ENCODE measurements at places on chromosomes 6 and 20. TPM values are rescaled to one million over a fixed set of nuclear protein-coding genes. Genes with fewer than 3 reads are reported as not detected.

- no peak for DNase-seq
These were observed 872.4 kb upstream of the SLC35B3 start for GRCh38 chr6:9307786-9308185.

DNA sequence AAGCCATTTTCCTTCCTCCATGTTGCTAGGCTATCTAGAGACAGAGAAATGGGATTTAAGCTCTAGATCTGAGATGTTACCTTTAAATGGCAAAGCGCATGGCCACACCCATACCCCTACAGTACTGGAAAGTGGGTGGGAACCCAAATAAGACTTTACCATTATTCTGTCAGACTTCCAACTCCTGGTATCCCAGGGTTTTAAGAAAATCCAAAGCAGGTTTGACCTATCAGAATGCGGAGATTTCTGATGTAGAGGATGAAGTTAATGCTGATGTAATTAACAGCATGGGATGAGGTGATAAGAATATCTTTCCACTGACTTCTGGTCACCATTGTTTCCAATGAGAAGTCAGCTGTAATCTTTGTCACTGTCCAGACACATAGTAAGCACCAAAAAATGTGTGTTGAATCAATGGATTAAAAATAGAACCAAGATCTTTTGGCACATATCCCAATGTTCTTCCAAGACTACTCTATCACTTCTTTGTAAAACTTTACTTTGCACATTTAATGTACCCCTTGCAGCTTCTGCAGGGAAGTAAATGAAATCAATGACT, 140.8 kb upstream of the INSM1 start:
- peak; percentile 9 for DNase-seq

DNA sequence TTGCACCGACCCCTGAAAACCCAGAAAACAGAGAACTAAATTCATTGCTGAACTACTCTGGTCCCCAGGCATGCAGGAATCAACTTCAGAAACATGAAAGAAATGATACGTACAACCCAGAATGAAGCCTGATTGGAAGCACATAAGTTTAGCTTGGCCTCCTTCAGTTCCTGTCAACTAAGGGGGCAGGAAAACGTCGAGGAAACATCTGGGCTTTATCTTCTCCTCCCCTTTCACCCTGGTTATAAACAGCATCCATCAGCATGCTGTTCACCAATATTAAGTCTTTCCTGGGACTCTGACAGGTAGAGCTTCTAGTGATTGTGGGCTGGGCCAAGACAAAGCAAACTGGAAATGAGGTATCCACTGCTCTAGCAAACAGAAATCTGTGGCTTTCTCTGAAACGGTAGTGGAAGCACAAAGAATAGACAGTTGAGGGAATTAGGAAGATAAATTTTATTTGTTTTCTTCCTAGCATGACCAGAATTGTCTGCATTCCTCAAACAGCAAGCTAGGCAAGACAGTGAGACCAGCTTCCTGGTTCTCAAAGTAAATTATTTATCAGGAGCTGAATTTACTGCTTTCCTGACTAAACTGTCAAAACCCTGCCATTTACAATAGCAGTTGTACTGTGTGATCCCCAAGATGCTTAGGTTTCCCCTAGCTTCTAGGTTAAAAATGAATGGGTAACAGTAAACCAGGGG, 134.4 kb downstream of the PTPRT start:
- DNase-seq: no peak

GRCh38 chr6:93701526-93701925, 282.2 kb upstream of the EPHA7 start:
- DNase-seq: no peak

DNA sequence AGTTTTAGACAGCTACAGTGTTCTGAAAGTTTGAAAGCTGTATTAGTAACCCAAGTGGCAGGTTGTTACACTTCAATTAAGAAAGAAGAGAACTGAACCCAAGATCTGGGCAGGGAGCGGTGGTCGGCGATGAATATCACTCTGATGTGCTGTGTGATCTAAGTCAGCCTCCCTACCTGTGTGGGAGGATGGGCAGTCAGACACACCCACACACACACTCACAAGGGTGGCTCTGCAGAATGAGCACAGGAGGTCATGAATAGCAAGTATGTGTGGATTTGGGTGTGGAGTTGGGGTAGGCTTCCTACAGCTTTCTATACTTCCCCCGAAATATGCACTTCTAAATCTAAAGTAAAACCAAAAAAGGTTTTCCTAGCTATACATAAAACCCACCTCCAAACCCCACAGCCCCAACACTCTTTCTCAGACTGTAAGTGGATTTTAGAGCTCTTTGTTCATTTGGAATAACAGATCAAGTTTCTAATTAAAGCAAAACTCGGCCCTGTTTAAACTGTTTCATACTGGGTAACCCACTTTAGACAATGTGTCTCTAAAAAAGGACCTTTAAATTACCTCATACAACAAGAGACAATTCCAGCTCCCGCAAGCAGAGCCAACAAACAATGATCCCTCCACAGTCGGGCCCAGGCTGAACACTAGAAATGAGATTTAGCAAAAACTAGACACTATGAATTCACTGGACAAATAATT, 19.4 kb downstream of the TNFRSF21 start:
- DNase-seq: no peak

GRCh38 chr6:55668591-55668990, 89.6 kb upstream of the HMGCLL1 start:
- DNase-seq: peak; percentile 21

- DNase-seq: no peak
These were observed 13.1 kb downstream of the RAB23 start for GRCh38 chr6:57209030-57209429.

DNA sequence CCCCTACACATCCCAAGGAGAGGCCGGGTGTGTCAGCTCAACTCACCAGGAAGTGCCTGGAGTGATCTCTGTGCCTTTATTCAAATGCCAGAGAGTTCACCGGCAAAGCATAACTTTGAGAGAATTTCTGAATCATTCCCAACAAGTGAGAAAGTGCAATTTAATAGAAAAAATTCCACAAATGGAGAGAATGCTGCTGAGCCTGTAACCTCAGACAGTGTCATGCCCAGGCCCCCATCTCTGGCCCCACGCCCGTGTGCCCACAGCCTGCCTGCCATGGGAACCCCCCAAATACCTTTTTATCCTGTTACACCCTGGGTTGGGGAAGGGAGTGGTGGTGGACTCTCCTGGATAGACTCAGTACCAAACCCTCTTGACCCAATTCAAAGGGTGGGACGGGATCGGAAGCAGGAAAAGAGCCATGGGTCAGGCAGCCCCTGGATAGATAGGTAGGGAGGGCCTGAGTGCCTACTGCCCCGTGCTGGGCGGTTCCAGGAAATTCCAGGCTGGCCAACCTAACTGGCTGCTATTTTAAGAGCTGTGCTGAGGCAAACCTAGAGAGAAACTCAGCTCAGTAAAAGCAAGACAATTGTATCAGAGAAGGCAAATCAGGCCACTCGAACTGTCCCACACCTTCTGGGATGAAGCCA, 179.0 kb upstream of the FOXA2 start:
- DNase-seq: peak; percentile 40

DNA sequence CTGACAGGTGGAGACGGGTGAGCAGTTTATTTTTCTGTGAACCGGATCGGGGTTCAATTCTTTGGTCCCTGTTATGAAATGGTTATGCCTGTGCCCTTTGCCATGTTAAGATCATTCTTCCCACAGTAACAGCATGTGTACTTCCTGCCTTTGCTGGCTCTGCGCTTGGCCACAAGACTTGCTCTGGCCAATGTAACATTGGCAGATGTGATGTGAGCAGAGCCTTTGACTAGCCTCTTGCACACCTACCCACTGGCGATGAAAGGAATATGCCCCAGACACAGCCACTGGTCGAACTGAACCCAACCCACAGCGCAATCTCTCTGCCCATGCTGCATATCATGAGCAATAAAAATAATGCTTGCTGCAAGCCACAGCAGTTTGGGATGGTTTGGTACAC, 31.9 kb downstream of the JAG1 start:
- DNase-seq: no peak

DNA sequence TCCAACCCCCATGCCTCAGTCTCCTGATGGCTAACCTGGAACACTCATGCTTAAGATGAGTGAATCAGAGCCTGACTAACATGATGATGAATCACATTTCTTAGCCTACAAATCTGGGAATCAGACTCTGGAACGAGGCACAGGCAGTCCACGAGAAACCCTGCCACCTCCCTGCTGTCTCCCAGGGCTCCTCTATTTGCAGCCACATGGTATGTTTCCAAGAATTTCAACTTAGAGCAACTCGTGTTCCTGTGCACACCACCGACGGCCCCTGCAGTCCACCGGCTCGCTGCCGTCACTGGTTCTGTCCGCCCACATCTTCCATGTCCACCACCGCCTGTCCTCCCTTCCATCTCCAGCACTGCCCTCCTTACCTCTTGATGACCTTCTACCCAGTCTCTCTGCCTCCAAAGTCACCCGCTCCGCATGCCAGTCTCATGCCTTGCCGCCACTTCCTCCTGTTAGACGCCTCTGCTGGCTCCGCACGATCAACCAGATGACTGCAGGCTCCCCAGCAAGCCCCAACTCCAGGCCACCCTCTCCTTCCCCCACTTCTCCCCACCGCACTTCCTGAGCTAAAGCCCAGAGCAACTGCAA, 87.6 kb downstream of the AGPAT4 start:
- peak; percentile 93 for DNase-seq

DNA sequence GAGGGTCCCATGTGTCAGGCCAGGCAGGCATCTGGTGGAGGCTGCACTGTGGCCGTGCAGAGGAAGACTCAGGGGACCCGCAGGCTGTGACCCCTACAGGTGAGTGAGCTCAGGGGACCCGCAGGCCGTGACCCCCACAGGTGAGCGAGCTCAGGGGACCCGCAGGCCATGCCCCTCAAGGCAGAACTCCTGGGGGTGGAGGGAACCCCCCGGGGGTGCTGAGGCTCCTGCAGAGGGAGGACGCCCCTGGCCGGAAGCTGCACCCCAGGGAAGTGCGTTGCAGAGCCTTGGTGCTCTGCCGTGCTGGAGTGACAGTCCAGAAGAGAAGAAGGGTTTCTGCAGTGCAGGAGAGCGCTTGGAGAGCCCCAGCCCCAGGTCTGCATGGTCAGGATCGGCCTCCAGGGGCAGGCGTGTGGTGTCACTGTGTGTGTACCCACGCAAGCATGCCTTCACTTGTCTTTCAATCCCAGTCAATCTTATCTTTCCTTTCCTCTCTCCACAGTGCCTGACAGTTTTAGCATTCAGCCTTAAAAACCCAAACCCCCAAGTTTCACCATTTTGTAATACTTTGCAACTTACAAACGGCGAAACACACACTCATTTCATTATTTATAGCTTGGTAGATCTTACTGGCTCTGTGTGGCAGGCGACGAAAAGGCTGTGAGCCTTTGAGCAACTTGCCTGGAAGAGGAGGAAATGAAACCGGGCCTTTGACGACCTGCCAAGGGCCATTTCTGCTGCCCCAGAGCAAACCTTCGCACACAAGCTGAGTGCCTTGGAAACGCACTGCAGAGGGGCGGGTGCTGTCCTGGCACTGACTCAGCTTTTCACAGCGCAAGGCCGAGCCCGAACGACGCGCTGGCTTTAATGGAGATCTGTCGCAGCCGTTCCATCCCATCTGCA, 101.4 kb upstream of the AGPAT4 start:
- DNase-seq: peak; percentile 88

DNA sequence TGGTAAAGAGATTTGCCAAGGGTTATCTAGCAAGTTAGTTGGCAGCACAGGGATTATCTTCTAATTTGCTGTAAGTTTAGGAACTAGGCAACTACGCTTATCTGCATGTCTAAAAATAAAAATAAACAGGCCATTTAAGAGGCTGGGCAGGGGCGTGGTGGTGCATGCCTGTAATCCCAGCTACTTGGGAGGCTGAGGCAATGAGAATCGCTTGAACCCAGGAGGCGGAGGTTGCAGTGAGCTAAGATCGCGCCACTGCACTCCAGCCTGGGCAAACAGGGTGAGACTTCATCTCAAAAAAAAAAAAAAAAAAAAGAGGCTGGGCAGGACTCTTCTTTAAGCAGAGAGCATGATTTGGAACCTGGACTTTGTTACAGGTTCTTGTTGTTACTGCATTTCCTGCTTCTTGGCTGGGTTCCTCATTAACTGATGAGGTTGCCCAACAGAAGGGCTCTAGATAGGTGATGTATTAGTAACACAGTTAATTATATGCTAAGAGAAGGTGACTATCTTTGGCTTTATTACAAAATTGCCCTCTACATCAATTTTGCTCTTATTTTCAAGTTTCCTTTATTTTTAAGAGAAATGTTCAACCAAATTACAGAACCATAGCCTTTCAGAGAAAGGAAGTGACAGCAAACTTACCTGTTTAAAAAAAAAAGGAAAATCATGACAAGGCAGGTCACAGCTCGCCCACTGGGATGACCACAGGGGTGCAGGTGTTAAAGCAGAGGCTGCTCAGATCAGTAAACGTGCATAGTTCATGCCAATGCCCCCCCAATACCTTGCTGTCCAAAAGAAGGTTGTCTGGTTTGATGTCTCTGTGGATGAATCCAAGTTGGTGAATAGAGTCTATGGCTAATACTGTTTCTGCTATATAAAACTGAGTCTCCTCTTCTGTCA, 32.5 kb downstream of the STK38 start:
- DNase-seq: no peak

- no peak for DNase-seq
These were observed 6.8 kb downstream of the SASH1 start for GRCh38 chr6:148349466-148349865.

- no peak for DNase-seq
These were observed 58.5 kb upstream of the FOXC1 start for GRCh38 chr6:1551249-1551648.

- no peak for DNase-seq
These were observed 69.5 kb downstream of the FOXO3 start for GRCh38 chr6:108630050-108630714.

DNA sequence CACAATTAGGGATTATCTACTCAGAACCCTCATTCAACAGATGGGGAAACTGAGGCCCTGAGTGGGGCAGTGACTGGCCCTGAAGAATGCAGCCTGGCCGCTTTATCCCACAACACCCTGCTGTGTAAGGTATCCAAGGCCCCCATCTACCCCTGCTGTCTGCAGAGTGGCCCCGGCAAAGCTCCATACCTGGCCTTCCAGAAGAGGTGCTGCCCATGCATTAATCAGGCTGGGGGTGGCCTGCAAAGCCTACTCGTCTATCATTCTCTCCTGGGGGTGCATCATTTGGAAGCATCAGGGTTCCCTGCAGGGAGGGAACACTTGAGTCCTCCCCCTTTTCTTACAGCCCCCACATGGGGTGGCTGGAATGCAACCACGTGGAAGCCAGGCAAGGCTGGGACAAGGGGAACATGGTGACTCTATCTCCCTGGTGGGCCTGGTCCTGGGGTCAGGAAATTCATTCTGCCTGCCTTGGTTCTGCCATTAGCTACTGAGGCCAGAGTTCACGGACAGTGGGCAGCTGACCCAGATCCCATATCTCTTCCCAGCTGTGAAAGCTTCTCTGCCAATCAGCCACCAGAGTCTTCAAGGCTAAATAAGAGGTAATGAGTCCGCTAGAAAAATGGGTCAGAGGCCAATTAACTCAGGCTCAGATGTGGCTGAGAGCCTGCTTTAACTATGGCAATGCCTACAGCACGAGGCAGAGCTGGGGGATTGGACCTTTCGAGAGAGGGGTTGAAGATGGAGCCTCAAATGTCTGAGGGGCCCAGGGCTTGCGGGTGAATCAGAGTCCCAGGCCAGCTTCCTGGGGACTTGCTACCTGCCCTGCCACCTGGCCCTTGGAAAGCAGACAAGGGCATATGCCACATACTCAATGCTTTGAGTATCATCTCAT, 72.3 kb upstream of the TOX2 start:
- DNase-seq: no peak

IBTK gene
- total RNA-seq: 41.9 TPM

GRCh38 chr20:4713401-4713800, 8.3 kb upstream of the PRND start:
- DNase-seq: peak; percentile 65
